Astrocyte (in vitro differentiated cells and primary cell): ENCODE measurements at places on chromosomes 12 and 14.
A peak's percentile ranks its signal among the peaks of the same experiment; 100 is the strongest.

DNA sequence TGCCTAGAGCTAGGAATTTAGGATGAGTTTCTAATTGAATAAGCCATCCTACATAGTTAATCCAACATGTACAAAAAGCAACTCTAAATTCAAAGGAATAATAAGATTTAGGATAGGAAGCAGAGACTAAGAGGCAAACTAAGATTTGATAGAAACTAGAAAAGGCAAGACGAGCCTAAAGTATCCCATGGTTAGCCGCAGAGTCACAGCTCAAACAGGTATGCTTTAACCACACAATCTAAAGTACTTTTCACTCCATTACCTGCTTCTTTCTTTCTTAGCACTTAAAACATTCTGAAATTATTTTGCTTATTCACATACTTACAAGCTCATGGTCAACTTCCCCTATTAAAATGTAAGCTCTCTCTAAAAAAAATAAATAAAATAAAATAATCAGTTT is 51.8 kb downstream of the OTOGL start:
- DNase-seq, result no peak

DNA sequence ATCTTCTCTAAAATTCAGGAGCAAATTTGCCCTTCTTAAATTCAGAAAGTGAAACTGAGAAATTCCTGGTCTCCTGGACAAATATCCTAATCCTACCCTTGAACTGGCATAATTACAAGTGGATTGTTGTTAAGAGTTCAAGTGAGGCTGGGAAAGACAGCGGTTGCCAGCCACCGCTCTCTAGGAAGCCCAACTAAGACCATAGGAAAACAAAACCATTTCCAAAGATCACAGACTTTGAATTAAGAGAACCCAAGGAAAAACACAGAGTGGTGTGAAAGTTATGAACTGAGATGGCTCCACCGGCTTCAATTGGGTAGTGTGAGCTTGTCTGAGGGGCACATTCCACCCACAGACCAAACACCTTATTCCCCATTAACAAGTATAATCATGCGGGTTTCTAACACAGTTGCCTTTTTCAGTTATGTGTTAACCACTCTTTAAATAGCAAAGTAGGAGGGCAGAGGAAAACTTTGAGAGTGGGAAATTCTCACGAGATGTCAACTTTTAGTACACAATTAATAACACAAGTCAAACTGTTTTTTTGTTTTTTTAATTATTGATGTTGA is 1628.8 kb upstream of the SEL1L start:
- no peak for DNase-seq

GRCh38 chr12:108551535-108551934 is 9.4 kb downstream of the SART3 start:
- peak; percentile 85 for DNase-seq

- peak; percentile 87 for DNase-seq
Measured at GRCh38 chr14:74018174-74018585, 908 bp downstream of the ENTPD5 start.

- DNase-seq, result no peak
Measured at GRCh38 chr12:124231980-124232653, 62.8 kb upstream of the RFLNA start.

GRCh38 chr12:29067430-29067829 is 81.6 kb upstream of the FAR2 start:
- DNase-seq, result no peak

- DNase-seq, result no peak
Measured at GRCh38 chr14:68813318-68813838, 20.5 kb upstream of the ZFP36L1 start.

- no peak for DNase-seq
Measured at GRCh38 chr12:51342416-51342815, 4.1 kb downstream of the CELA1 start.
